ENCODE measurements at places on chromosomes 6 and 20.
A peak's percentile ranks its signal among the peaks of the same experiment; 100 is the strongest.

DNA sequence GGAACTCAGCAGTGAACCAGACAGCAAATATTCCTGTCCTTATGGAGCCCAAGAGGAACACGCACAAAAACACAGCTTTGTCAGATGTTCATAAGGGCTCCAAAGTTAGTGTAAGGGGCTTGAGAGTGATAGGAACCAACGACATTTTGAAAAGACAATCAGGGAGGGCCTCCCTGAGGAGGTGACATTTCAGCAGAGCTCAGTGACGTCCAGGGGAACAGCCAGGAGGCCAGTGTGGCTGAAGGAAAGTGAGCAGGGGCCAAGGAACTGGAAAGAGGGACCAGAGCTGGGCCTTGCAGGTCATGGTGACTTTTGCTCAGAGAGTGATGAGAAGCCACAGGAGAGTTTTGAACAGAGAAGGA is 16.1 kb downstream of the NOL4L start:
- no peak for DNase-seq

DNA sequence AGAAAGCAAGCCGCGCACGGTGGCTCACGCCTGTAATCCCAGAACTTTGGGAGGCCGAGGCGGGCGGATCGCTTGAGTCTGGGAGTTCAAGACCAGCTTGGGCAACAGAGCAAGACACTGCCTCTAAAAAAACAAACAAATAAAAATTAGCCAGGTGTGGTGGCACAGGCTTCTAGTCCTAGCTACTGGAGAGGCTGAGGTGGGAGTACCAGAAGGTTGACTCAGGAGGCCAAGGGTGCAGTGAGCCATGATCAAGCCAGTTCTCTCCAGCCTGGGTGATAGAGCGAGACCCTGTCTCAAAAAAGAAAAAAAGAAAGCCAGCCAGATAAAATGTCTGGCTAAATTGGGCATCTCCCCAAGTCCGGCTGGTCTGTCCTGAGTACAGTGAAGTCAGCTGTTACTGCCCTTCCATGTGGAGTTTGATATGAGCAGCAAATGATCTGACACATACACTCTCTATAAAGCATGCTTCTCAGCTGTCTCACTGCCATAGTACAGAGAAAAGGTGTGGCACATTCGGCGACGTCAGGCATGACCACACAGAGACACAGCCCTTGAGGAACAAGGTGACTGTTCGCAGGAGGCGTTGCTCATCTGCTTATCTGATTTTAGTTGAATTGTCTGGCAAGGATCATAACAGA is 13.0 kb downstream of the CD83 start:
- DNase-seq, result no peak

- DNase-seq, result no peak
Observed at GRCh38 chr6:76612954-76613353, 540.5 kb upstream of the IMPG1 start.

DNA sequence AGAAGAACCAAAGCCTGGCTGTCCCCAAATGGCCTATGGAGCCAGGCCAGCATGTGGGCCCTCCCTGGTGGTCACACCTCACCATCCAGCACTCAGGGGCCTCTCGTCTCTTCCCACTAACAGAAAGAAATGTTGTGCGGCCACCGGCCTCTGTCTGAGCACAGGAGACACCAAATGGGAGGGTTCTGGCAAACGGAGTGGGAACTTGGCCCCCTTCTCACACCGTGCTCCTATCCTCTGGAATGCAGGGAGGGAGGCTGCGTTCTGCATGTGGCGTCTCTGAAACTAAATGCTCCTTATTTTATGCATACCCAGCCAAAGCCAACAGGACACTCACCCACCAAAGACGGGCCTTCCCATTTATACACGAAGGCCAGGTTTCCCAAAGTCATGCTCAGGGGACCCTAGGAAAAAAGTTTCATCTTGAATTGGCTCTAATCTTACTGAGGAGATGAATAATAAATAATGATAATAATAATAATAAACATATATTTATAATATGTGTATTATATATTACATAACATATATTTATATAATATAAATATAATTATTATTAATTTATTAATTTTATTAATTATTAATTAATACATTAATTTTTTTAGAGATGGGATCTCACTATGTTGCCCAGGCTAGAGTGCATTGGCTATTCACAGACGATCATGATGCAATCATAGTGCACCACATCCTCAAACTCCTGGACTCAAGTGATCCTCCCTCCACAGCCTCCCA is 102.4 kb downstream of the FOXF2 start:
- no peak for DNase-seq

- no peak for DNase-seq
Observed at GRCh38 chr20:32585011-32585585, at the start of gene NOL4L. Gene NOL4L (minus strand): TSS chr20:32585333. CDS start chr20:32584890, 443 bp downstream.

DNA sequence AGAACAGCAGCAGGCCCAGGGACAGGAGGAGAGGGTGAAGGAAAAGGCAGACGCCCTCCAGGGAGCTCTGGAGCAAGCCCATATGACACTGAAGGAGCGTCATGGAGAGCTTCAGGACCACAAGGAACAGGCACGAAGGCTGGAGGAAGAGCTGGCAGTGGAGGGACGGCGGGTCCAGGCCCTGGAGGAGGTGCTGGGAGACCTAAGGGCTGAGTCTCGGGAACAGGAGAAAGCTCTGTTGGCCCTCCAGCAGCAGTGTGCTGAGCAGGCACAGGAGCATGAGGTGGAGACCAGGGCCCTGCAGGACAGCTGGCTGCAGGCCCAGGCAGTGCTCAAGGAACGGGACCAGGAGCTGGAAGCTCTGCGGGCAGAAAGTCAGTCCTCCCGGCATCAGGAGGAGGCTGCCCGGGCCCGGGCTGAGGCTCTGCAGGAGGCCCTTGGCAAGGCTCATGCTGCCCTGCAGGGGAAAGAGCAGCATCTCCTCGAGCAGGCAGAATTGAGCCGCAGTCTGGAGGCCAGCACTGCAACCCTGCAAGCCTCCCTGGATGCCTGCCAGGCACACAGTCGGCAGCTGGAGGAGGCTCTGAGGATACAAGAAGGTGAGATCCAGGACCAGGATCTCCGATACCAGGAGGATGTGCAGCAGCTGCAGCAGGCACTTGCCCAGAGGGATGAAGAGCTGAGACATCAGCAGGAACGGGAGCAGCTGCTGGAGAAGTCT is 25.5 kb downstream of the C20orf173 start:
- no peak for DNase-seq

- no peak for DNase-seq
Observed at GRCh38 chr6:131642987-131643611, 6.0 kb downstream of the ENPP3 start.

GRCh38 chr6:138692058-138692977 is 81.3 kb upstream of the CCDC28A start:
- DNase-seq, result peak; percentile 69

DNA sequence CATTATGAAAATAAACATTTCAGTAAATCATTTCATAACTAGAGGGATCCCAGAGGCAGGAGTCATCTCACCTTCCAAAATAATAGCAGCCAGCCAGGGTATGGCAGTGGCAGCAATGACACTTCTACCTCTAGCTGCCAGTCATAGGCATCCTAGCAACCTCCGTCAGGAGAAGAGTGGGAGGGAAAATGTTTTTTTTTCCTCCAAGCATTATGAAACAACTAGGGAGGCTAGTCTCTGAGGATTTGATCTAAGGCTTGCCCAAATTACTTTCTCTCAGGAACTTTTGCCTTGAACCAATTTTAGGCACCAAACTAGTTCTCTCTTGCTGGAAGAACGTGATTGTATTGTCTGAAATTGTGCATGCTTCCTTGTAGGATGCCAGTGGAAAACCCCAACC is 208.7 kb upstream of the PREP start:
- DNase-seq, result no peak

GRCh38 chr6:24910331-24910960 is 25.3 kb downstream of the RIPOR2 start:
- DNase-seq, result no peak

- no peak for DNase-seq
Observed at GRCh38 chr6:138716013-138716412, 57.6 kb upstream of the CCDC28A start.

DNA sequence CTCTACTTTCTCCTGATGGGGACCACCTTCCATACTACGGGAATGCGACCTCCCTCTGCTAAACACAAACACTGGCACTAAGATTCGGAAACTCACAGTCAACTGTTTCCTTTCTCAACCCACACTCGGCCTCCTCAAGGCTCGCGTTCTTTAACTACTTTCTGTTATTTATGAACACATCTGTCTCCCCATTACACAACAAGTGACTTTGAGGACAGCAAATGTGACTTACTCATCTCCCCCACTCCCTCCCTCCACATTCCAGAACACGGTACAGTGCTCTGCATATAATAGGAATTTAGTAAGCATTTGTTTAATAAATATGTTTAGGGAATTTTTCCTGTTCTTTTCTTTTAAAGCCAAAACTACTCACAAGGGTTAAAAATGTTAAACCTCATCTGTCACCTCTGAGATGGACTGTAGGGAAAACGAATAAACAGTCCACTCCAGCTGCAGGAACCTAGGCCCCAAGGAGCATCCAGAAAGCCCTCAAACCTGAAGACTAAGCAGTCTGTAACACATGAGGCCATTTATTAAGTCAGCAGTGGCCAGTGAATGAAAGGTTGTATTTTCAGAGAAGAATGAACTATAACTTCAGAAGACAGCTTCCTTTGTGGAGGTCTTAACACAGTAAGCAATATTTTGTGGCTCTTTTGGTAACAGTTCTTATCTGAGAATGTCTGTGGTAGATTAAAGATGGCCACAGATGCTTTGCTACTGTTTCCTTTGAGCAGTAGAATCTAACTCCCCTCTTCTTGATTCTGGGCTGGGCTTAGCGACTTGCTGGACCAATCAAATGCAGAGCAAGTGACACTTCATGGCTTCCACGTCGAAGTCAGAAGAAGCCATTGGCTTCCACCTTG is 209.6 kb upstream of the DTNBP1 start:
- DNase-seq, result no peak

DNA sequence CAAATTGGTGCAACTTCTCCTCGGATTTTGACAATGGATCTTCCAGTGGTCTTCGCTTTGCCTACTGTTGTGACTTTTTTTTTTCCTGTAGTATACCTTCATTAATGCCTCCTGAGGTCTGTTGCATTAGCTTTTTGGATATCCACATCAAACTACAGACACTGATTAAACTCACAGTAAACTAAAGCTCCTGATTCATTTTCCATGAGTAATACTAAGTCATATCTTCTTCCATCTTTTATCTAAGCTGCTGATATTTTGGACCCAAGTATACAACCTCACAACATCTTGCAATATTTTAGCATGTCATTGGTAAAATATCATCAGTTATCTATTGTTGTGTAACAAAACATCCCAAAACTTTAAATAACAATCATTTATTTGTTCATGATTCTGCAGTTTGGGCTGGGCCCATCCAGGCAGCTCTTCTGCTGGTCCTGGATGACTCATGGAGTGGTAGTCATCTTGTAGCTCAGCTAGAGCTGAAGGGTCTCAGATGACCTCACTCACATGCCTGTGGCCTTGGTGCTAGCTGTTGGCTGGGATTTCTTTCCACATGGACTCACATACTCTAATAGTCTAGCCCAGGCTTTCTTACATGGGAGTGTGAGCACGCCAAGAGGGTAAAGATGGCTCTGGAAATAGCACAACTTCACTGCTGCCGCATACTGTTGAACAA is 78.3 kb upstream of the SRSF6 start:
- DNase-seq, result no peak

DNA sequence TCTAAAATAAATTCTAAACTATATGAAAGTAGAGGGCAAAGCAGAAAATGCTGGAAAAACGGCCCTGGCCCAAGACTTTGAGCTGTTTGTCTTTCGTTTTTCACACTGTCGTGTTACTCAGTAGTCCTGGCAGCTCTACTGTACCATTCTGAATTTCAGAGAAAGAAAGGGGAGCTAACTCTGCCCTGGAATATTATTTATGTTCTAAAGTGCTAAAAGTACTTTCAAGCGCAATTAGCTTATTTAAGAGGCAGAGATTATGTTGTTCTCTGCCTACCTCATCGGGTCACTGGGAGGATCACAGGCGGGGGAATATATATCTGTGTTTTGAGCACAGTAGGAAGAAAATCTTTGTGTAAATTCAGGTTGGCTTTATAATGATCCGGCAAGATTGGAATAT is 152.4 kb upstream of the QKI start:
- no peak for DNase-seq

GRCh38 chr6:143970456-143971218 is 37.4 kb downstream of the PLAGL1 start:
- DNase-seq, result no peak

GRCh38 chr20:36454698-36455427 is 86.5 kb upstream of the MYL9 start:
- no peak for DNase-seq

- DNase-seq, result no peak
Observed at GRCh38 chr6:87152526-87152955, 2.8 kb upstream of the ZNF292 start.

DNA sequence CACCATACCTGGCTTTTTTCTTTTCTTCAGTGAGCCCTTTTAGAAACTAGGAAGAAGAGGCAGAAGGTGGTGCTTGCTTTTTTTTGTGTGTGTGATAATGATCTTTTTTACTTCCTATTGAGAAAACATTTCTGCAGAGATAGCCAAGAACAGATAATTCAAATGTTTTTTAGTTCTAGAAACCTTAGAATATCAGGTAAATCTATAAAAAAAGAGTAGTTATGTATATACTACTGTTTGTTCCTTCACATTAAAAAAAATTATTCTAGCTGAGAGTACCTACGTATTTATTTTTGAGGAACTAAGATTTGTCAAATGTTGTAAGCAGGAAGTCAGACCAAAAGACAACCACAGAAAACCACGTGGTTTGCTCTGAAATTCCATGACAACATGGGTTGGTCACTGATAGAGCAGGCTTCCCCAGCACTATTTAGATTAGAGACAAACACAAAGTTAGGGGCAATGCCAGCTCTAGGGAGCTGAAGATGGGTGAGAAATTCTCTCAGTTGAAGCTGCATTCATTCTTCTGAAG is 12.8 kb downstream of the STK4 start:
- peak; percentile 96 for DNase-seq

DNA sequence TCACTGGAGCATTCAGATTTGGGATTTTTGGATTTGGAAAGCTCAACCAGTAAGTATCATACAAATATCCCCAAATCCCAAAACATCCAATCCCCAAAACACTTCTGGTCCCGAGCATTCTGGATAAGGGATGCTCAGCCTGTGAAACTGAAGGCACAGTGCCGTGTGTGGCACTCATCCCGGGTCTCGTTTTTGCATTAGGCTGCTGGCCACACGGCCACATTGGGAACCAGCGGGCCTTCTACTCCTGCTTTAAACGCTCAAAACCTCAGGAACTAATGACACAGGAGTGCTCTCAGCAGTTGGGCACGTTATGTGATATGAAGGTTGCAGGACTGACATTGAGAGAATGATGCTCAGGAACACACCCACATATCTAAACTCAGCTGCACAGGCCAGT is 35.6 kb downstream of the PSMG4 start:
- no peak for DNase-seq

DNA sequence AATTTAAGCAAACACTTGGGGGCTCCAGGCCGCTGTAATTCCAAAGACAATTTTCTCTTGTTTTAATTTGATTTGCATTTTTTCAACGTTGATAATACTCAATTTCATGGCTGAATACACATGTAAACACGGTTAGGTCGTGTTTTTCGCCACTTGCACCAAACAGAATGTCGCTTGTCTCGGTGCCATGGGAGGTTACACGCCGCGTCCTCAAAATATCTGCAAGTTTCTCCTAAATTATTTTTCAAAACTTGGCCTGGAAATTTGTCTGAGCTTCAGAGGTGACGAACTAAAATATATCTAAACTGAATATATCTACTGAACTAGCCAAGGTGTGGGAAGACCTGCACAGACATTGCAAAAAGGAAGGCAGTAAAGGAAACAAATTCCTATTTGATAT is 15.0 kb downstream of the FOXA2 start:
- DNase-seq, result no peak

- no peak for DNase-seq
Observed at GRCh38 chr6:158825038-158825950, 6.1 kb upstream of the EZR start.

- DNase-seq, result peak; percentile 12
Observed at GRCh38 chr6:15770347-15771143, 107.7 kb upstream of the DTNBP1 start.
